ENCODE measurements at places on chromosomes 1 and 21.

DNA sequence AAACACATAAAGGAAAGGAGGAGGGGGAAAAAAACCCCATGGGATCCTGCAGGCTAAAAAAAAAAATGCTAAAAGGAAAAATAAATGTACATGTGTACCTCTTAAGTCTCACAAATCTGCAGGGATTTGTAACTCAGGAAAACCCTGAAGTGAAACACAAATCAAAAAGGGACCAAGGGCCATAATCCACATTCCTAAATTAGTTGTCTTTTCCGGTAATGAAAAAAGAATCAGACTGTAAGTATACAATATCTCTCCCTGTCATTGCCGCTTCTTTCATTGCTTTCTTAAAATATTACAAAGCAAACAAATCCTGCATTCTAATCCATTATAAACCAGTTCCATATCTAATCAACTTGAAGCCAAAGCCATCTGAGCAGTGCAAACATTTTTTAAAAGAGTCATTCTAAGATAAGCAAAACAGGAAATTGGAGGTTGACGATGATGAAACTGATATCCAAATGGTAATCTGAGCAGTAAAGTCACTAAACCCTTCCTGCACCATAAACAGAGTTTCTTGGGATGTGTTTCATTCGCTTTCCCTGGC is 58.7 kb upstream of the SIM2 start:
- no peak for DNase-seq

GRCh38 chr1:240189386-240189989 is 97.8 kb downstream of the FMN2 start:
- peak; percentile 62 for DNase-seq

DNA sequence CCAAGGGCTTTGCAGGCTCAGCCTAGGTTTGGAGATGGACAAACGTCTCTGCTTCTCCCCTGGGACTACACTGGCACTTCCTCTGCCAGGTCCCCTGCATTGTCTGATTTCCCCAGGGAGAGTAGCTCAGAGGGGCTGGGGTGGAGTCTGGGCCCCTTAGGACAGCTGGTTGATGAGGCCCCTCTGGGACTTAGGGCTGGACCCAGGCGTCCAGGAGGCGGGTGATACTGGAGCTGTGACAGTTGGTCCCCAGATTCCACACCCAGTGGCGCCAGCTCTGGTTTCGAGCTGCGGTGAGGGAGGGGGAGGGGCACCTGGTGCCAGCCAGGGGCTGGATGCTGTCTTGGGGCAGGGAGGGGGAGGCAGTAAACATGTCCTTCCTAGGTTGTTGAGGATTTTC is 7.4 kb upstream of the MEX3A start:
- DNase-seq: no peak

DNA sequence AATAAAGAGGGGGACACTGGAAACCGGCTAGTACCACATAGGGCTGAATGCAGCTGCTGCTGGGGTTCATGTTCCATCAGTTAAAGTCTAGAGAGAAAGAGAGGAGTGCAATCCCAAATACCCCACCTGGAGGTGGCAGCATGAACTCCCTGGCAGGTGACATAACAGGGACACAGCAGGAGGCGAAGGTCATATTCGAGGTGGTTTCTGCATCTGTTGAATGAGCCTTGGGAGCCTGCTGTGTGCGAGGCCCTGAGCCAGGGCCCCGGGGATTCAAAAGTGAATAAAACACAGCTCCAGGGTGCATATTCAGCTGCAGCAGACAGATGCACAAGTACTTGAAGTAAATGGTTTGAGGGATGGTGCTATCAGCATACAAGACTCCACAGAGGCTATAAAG is 456.8 kb downstream of the SETD4 start:
- DNase-seq: no peak

GRCh38 chr1:8061673-8062386 is 35.7 kb upstream of the ERRFI1 start:
- peak; percentile 52 for DNase-seq

DNA sequence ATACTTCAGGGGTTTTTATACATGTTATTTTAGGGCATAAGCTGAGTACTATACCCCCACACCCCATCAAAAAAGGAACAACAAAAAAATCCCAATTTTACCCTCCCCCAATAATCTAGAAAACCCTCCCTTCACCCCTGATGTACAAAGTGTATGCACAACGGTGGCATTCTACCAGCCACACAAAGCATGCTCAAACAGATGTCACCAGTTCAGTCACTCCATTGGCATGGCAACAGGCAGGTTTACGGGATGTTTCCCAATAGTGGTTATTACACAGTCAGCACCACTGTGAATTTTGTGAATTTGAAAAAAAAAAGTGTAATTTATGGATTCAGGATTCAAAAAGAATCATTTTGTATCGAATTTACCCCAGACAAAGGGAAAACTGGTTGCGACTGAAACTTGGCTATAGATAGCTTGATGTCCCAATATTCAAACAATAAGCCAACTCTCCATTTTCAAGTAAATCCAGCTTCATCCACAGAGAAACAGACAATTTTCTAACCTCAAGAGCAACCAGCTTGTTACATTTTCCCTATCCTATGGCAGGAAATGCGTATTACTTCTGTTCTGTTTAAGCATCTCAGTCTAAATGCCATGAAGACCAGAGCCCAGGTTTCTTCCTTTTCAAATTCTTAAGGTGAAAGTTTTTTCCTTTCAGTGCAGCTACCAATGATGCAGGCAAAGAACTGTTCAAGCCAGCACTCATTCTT is 34.0 kb upstream of the SLC45A3 start:
- peak; percentile 81 for DNase-seq

DNA sequence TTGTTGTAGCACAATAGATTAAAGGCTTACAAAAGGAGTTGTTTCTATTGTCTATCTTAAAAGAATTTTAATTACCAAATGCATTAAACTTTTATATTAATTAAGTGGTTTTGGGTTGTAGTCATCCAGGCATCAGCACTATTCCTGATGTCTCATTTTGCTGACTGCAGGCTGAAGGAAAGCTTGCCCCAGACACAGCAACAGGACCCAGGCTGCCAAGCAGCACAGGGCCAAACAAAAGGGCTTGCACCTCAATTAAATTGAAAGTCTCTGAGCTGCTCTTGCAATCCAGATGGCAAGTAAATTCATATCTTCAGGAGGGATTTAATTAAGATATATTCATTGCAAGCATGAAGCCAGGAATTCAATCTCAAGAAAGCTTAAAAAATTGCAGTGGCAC is 80.7 kb upstream of the CHODL start:
- DNase-seq: no peak

GRCh38 chr1:248373761-248374160 is 1.8 kb upstream of the OR2T6 start:
- DNase-seq: no peak

- DNase-seq: no peak
Observed at GRCh38 chr1:53140451-53140850, 2.0 kb downstream of the SLC1A7 start.

GRCh38 chr1:81730881-81731280 is 69.9 kb upstream of the ADGRL2 start:
- no peak for DNase-seq

All from GM23248 (cell line).